ENCODE measurements at places on chromosomes 6 and 20.
A peak's percentile ranks its signal among the peaks of the same experiment; 100 is the strongest.

DNA sequence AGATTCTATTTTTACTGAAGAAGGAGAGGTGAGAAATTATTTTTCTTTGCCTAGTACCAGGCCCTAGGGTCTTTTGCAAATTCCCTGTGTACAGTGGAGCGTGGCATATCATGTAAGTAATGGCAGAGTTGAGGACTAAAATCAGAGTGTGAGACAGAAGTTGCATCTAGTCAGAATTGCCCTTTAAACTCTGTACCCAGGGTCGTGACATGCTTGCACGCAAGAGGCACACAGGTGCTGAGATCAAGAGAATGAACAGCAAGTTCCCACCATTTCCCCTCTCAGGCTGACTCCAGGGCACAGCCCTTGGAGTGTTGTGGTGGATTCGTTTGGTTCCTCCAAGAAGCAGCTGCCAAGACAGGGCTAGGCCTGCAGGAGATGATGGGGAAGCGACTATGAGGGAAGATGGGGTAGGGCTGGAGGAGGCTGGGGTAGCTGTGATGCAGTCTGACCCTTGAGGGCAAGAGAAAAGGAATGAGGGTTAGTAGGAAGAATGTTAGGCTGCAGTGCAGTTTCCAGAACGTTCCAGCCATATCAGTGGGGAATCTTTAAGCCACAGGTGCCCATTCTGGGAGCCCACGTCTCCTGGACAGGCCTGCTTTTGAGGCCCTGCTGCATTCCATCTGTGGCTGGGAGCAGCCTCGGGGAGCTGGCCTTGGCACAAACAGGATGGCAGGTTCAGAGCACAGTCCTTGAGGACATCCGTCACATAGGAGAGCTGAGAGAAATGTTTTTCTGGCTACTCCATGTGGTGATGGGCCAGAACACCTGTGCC lies 6.9 kb downstream of the NELFCD start:
- DNase-seq: no peak

GRCh38 chr6:136464874-136465273 lies 85.3 kb downstream of the MAP7 start:
- no peak for DNase-seq

DNA sequence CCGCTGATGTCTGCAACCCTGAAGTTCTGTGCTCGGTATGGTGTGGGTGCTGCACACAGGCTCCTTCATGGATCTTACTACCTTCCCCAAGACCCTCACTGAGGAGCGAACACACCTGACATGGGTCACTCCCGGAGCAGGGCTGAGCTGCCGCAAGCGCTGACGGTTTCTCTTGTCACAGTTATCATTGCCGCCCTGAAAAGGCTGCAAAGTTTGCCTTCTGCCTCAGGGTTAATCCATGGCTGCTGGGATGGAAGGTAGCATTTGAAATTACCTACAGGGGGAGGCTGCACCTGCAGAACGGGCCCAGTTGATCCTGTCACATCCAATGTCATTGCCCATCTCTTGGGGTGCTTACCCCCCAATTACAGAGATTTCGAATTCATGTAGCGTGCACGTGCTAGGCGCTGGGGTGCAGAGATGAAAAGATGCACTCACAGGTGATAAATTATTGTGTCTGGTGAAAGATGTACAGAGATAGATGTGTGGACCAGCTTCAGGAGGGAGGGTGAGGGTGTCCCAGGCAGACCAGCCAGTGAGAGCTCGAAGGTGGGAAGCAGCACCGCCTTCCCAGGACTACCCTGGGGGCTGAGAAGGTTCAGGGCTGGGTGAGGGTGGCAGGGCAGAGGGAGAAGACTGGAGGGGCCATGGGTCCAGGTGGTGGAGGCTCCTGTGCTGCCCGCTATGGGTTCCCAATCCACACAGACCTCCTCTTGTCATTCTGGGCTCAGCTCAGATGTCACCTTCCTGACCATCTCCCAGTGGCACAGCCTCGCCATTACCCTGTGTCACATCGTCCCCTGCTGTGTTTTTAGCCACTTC lies 120.1 kb downstream of the SYCP2 start:
- peak; percentile 6 for DNase-seq

DNA sequence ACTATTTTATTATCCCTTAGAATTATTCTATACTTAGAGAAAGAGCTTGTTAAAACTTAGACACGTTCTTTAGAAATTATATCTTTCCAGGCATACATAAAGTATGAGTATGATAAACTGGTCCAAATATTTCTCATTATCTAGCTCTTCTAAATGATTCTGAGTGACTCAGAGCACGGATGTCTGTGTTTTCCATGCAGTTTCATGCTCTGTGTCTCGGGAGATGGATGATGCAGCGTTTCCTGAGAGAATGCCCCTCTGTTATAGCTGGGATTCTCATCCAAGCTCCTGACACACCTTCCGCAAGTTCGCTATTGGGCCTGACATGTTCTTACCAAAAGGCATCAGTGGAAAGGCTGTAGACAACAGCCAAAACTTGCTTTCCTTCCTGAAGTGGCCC lies 19.3 kb downstream of the SIRT5 start:
- DNase-seq: no peak

- DNase-seq: no peak
Measured at GRCh38 chr20:52290569-52290968, 99.0 kb upstream of the ZFP64 start.

DNA sequence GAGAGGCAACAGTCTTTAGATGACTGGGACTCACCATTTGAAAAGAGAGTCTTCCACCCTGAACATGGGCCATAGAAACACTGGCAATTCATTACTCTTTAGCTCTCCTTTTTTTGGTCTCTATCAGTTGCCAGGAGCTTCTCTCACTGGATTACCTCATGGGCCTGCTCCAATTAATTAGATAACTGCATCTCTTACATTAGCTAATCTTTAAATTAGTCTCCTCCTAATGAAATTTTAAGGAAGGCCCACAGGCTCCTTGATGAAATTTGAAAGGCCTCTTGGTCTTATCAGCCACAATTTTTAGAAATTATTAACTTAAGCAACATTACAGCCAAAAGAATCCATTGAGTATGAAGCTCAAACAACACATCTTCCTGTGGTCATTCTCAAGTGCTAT lies 184.4 kb downstream of the UNC5CL start:
- no peak for DNase-seq

- DNase-seq: no peak
Measured at GRCh38 chr6:40802481-40802880, 215.3 kb upstream of the LRFN2 start.

- DNase-seq: no peak
Measured at GRCh38 chr20:15772826-15773225, 800.4 kb downstream of the KIF16B start.

- no peak for DNase-seq
Measured at GRCh38 chr20:53984356-53985149, 85.8 kb downstream of the BCAS1 start.

DNA sequence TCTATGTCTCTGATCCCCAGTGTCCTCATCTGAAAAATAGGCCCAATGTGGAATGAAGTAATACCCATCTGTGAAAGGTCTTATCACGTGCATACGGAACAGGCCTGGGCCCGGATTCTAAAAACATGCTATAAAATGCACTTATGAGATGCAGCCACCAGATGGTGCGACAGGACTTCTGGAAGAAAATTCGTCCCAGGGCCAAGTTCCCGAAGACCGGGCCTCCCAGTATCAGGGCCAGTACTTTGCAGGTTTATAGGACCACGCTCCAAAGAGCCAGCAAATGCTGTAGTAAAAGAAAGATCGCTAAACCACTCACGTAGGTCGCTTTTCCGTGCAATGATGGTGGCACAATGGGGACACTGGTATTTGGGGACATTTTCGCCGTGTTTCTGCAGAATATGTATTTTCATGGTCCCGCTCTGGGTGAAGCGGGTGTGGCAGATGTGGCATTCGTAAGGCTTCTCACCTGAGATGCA lies 10.6 kb downstream of the CTCFL start:
- no peak for DNase-seq

GRCh38 chr6:2733324-2733723 lies 17.4 kb downstream of the MYLK4 start:
- DNase-seq: peak; percentile 21

GRCh38 chr6:132446141-132446854 lies 45.0 kb upstream of the MOXD1 start:
- no peak for DNase-seq

- DNase-seq: no peak
Measured at GRCh38 chr6:160927416-160927815, 64.2 kb upstream of the MAP3K4 start.

- no peak for DNase-seq
Measured at GRCh38 chr6:168844821-168845609, 404.0 kb downstream of the SMOC2 start.

DNA sequence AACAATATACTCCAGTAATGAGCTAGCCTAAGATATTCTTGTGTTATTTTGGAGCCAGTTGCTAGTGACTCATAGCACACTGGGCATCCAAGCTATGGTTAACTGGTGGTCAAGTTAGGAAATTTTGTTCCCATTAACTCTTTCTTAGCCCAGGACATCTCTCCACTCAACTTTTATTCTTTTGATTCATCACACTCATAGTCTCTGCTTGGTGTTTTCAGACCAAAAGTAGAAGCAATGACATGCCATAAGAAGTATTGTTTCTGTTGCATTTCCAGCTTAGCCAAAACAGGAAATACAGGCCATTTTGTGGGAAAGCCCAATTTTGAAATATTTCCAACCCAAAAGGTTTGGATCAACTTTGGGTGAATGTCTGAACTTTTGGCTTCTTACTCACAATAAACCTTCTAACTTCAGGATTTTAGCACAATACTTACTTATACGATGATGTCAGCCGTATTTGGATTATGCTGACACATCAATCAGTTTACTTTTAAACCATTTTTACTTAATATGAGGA lies 31.6 kb upstream of the CCN2 start:
- DNase-seq: no peak

DNA sequence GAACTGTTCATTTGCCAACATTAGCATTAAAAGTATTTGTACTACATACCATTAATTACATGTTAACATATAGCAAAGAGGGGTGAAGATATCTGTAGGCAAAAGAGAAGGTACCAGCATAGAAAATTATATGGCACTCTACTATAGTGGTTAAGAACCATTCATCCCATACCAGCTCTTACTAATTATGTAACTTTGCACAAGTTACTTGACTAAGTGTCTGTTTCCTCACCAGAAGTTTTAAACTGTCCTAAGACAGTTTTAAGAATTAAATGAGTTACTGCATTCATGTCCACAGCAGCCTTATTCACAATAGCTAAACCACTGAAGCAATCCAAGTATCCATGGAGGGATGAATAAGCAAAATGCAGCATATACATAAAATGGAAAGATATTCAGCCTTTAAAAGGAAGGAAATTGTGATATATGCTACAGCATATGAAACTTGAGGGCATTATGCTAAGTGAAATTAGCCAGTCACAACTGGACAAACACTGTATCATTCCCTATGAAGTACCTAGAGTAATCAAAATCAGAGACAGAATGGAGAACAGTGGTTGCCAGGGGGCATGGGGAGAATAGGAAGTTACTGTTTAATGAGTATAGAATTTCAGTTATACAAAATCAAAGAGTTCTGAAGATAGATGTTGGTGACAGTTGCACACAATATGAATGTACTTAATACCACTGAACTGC lies 98.9 kb downstream of the RNGTT start:
- DNase-seq: no peak

GRCh38 chr6:150720774-150721233 lies 121.1 kb downstream of the PLEKHG1 start:
- DNase-seq: no peak

GRCh38 chr20:47125508-47125757 lies 230.8 kb downstream of the EYA2 start:
- no peak for DNase-seq

- DNase-seq: no peak
Measured at GRCh38 chr6:32775071-32775470, 11.7 kb upstream of the HLA-DQB2 start.

- no peak for DNase-seq
Measured at GRCh38 chr6:28710466-28711191, 184.9 kb downstream of the GPX5 start.

DNA sequence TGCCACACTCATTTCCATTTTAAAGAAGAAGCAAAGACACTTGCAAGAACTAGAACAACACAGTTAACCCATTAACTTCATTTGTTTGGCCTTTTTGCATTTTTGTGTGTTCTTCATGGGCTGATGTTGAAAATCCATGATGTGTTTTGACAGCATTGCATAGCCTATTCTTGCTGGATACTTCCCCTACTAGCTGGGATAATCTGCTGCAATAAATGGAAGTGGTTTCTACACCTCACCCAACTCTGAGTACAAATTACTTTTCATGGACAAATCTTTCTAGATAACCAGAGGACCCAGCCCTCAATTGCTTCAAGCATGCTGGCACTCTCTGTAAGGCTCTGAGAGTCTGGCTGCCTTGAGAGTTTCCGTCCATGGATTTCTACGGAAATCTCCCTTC lies 26.5 kb downstream of the CST9L start:
- no peak for DNase-seq

GRCh38 chr20:58636983-58637421 lies 14.1 kb upstream of the STX16 start:
- DNase-seq: no peak

- DNase-seq: no peak
Measured at GRCh38 chr6:170417881-170418280, 111.3 kb downstream of the FAM120B start.

DNA sequence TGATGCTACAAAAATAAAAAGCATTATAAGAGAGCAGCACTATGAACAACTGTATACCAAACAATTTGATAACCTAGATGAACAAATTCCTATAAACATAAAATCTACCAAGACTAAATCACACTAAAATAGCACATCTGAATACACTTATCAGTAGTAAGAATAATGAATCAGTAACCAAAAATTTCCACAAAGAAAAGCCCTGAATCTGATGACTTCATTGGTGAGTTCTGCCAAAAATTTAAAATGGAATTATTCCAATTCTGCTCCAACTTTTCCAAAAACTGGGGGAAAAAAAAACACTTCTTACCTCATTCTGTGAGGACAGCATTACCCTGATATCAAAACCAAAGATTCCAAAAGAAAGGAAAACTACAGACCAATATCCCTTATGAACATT lies 206.2 kb downstream of the WDR27 start:
- no peak for DNase-seq

GRCh38 chr6:76587271-76587670 lies 514.8 kb upstream of the IMPG1 start:
- DNase-seq: no peak

DNA sequence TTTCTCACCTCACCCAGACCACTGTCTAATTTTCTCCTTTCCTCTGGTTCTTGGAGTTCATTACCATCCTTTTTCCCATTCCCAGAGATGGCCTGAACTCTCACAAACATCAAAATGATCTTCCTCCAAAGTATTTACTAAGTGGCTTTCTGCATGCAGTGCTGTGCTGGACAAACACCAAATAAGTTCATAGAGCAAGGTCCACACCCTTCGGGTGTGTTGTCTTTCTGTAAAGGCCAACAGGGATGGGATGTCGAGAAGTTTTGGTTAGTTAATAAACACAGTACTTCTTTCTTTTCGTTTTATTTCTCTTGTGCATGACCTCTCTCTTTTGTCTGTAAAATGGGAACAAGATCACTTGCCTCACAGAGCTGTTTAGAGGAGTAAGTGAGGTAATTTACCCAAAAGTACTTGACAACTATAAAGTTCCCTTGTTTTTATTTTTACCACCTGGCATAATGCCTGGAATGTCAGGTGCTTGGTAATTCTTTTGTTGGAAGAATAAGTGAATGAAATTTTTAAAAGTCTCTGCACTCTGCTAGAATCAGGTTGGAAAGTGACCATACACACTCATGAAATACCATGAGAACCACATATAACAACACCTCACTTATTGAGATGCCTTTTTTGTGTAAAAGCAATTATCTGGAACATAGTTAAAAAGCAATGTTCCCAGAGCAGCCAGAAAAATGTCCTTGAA lies 22.8 kb upstream of the CCN6 start:
- no peak for DNase-seq

- DNase-seq: peak; percentile 61
Measured at GRCh38 chr20:438571-439469, 23.5 kb downstream of the TBC1D20 start.

All from central memory CD8-positive, alpha-beta T cell (primary cell).